ENCODE measurements at places on chromosomes 2 and 18.
A peak's percentile ranks its signal among the peaks of the same experiment; 100 is the strongest.

DNA sequence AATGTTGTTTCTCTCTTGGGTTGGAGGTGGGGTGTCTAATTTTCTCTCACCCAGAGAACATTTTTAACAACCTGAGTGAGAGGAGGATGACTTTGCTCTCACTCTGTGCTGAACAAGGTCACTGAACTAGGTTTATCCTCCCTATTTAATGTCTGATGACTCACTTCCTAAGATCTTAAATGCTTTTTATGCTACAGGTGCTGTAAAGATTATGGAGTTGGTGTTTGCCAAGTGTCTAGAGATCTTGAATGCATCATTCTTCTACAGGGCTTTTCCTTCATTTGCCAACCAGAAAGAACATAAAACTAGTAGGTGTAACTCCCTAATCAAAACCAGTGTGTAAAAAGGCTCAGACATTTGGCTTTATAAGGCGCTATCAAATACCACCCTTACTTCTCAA lies 350.5 kb upstream of the ETAA1 start:
- DNase-seq: no peak

- no peak for DNase-seq
These were observed 806.4 kb downstream of the TRIB2 start for GRCh38 chr2:13522917-13523821.

- DNase-seq: no peak
These were observed 222.5 kb downstream of the GBX2 start for GRCh38 chr2:235945608-235946140.

GRCh38 chr2:200640901-200641300 lies 55.1 kb downstream of the AOX1 start:
- DNase-seq: no peak

DNA sequence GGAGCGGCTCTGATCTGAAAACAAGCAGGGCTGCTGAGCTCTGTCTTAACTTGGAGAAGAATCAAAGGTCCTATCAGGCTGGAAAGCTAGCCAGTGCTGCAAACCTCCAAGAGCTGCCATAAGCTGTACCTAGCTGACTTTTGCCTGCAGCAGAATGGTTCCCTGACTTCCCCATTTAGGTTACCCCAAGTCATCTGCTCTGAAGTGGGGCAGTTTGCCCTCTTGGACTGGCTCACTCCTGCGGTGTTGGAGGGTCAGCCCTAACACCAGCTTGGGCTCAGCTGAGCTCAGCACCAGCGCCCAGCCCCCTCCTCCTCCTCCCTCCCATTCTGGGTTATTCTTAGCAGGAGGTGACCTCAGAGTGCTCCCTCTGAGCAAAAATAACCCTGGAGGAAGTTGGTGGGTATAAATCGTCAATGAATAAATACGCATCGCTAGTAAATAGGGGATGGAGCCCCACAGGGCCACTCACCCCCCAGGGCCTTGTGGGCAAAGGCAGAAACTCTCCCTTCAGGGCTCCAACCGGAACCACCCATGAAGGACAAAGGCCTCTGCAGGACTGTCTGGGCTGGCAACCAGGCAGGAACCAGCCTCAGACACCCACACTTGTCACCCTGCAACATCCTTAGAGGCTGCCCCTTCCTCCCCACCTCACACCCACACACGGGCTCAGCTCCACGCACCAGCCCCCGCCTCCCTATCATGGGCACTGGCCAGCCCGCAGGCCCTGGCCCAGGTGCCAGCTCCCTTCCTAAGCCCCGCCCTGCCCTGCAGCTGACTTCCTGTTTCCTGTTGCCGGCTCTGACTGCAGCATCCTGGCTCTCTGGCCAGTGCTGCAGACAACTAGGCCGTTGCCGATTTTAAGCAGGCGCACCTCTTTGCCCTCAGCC lies 46.9 kb downstream of the DNMT3A start:
- peak; percentile 75 for DNase-seq

- DNase-seq: no peak
These were observed 337.4 kb downstream of the PTPRM start for GRCh38 chr18:7904529-7904928.

DNA sequence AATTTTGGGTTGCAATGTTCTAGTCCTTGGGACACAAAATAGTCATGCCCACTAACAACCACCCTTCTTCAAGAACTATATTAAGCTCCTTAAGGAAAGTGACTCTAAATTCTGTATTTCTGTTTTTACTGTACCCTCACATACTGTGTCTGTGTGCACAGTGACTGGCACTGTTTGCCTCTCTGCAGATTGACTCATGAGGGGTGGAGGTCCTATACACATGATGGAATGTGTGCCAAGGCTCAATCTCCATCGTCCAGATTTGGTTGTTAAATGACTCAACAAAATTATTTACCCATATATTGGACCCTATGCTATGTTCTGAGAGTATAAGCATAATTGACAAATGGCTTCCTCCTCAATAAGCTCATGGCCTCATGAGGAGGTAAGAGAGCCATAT lies 126.6 kb upstream of the CWC22 start:
- no peak for DNase-seq

DNA sequence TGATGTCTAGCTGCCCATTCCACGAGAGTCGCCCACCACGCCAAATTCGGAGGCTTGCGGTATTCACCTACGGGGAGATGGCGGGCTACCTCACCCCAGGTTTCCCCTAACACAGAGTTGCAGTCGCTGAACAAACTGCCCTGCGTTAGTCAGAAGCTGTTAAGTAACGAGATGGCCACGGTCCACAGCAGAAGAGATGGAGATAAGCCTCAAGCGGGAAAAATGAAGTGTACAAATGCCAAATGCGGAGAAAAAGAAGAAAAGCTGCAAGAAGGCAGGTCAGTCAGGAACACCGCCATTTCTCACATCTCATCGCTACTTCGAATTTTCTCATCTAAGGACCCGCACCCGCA lies 425 bp downstream of the ASB3 start:
- DNase-seq: peak; percentile 37

- no peak for DNase-seq
These were observed 86.6 kb upstream of the TMEM247 start for GRCh38 chr2:46392561-46393346.

- no peak for DNase-seq
These were observed 56.6 kb downstream of the UBE2E3 start for GRCh38 chr2:181036848-181037603.

- no peak for DNase-seq
These were observed 70.4 kb downstream of the APLF start for GRCh38 chr2:68537809-68538208.

- DNase-seq: no peak
These were observed 3.2 kb downstream of the GPR35 start for GRCh38 chr2:240628507-240628807.

DNA sequence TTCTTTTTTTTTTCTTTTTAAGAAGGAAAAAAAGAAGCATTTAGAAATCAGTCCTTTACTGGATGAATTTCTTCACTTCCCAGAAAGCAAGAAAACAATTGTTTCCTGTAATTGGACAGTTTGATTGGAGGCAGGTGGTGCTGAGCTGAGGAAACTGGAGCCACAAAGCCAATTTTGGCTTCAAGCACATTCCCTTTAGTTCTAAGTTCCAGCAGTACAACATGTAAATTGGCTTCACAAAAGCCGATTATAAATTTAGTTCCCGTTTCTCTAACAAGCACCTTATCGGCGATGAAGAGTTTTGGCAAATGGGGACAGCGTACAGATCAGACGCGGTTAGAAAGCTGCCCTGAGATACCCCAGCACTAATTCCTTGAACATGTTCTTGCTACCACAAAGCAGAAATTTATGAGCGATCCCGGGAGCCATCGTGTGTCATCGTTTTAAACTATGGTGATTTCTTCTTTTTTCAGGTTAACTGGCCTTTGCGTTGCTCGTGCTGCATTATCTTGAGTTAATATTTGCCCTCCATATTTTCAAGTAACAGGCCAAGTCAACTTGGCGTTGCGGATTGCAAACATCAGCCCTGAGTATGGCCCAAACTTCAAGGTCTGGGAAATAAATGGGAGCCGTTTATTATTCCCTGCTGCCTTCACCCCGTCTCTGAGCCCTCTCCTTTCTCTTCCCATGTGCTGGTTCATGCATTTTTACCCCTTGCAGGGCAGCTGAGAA lies 190.4 kb upstream of the ID2 start:
- DNase-seq: no peak

- no peak for DNase-seq
These were observed 83.7 kb upstream of the SLC1A4 start for GRCh38 chr2:64905338-64906024.

DNA sequence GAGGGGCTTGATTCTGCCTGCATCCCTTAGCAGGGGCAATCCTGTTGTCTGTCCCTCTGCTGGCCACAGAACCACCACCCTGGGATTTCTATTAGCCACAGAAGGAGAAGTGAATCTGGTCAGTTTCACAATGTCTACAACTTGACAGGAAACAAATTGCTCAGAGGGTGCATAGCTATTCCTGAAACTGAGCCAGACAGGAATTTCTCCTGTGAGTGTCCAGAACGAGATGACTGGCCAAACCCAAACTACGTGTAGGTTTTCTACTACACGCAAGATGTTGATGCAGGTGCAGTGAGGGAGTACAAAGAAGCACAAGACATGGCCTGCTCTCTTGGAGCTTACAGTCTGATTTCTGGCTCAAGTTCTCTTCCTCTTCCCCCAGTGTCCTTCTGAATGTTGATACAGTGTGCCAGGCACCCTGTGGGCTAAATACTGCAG lies 201.9 kb downstream of the CLIP4 start:
- no peak for DNase-seq

GRCh38 chr2:144513388-144514101 lies 6.4 kb downstream of the ZEB2 start:
- no peak for DNase-seq

DNA sequence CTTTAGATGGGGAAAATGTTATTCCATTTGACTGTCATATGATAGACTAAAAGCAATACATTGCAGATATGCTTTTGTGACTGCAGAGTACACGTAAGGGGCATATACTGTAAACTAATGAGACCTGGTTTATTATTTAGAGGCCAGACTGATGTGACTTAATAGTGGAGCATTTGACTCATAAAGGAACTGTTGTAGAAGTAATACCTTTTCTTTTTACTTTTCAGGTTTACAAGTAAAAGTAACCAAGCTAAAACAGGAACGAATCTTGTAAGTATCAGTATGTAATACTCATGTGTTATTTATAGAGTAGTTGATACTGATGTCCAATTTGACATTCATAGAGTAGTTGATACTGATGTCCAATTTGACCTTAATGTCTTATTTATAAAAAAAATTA lies 13.1 kb downstream of the RBBP8 start:
- DNase-seq: no peak

DNA sequence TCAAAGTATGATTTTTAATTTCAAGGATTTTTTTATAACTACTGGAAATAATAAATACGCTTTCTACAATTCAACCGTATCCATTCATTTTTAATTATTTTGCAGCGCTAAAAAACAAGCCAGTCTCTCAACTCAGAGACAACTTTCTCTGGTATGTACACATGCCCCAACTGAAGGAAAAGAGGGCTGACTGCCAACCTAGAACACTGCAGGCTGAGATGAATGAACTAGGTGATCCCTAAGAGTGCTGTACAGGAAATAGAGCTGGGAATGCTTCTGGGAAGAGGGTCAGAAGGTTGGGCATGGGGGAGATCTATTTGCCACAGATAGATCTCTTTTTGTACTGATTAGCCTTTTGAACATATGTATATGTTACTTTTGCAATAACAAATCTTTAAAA lies 460.1 kb downstream of the NR4A2 start:
- DNase-seq: no peak

- DNase-seq: no peak
These were observed 247.9 kb upstream of the SYT4 start for GRCh38 chr18:43525169-43525568.

DNA sequence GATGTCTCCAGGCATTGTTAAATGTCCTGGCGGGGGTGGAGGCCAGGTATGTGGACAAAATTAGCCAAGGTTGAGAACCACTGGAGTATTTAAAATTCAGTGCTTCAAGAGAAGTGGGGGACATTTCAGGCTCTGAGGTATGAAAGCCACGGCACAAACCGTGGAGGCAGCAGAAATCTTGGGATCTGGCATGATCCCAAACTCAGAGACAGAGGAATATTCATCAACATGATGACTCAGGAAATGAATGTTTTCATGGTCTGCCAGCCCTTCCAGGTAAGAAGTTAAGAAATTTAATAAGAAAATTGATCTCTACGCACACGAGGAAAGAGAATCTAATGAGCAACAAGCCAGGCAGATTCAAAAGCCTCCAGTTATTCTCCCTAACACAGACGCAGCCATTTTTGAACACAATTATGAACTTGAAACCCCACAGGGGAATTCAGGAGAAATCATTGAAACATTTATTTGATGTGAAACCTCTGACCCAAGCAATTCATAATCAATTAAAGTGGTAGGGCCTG lies 11.3 kb upstream of the GRP start:
- DNase-seq: no peak

DNA sequence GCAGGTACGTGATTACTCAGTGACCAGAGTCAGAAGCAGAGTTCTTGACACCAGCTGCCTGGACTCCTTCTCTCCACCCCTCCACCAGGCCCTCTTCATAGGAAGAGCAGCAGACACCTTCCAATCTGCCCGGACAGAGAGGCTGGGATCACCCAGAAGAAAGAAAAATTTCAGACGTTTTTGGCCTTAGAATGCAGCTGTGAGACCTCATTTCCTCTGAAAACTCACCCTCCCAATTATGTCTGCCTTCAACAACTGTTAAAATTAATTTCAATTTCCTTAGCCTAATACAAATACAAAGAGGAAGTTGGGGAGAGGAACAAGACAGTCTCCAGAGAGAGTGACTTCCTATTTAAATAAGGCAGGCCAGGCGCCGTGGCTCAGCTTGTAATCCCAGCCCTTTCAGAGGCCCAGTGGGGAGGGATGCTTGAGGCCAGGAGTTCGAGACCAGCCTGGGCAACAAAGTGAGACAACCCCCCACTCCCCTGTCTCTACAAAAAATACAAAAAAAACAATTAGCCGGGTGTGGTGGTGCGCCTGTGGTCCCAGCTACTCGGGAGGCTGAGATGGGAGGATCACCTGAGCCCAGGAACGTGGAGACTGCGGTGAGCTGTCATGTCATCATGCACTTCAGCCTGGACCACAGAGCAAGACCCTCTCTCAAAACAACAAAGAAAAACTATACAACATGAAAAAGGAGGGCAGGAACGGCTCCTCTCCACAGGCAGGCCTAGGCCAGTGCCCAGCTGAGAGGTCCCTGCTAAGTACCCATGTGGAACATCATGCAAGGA lies 1.6 kb downstream of the SLC66A2 start:
- DNase-seq: no peak
